ENCODE measurements at places on chromosomes 3 and 15.

DNA sequence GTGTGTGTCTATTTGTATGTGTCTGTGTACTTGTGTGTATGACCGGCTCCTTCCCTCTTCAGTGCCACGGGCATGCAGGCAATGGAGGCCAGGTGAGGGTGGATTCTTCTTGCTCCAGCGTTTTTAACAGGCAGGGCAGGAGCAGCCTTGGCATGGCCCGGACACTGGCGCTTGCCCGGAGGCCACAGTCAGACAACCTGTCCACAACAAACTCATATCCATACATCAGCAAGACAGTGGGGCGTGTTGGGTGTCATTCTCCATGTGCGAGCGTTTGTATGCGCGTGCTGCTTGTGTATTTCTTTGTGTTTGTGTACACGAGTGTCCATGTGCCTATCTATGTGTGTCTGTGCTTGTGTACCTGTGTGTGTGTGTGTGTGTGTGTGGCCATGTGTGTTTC is 29.8 kb downstream of the PTH1R start:
- DNase-seq, result no peak

- no peak for DNase-seq
Measured at GRCh38 chr15:33242165-33242564, 47.7 kb upstream of the FMN1 start.

DNA sequence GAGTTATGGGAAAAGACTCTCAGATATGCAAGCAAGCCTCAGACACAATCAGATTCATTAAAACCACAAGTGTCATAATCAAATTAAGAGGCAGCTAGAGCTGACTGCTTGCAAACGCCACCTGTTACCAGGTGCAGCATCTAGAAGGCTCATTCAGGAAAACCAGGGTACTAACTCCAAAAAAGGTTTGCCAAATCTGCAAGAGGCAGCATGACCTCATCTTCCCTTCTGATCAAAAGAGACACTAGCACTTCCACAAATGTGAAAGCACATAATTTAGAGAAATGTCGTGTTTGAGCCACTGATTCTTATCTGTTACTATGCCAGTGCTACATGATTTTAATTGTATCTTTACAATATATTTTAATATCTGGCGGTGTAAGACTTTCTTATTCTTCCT is 123.3 kb upstream of the NANOGP8 start:
- DNase-seq, result no peak

DNA sequence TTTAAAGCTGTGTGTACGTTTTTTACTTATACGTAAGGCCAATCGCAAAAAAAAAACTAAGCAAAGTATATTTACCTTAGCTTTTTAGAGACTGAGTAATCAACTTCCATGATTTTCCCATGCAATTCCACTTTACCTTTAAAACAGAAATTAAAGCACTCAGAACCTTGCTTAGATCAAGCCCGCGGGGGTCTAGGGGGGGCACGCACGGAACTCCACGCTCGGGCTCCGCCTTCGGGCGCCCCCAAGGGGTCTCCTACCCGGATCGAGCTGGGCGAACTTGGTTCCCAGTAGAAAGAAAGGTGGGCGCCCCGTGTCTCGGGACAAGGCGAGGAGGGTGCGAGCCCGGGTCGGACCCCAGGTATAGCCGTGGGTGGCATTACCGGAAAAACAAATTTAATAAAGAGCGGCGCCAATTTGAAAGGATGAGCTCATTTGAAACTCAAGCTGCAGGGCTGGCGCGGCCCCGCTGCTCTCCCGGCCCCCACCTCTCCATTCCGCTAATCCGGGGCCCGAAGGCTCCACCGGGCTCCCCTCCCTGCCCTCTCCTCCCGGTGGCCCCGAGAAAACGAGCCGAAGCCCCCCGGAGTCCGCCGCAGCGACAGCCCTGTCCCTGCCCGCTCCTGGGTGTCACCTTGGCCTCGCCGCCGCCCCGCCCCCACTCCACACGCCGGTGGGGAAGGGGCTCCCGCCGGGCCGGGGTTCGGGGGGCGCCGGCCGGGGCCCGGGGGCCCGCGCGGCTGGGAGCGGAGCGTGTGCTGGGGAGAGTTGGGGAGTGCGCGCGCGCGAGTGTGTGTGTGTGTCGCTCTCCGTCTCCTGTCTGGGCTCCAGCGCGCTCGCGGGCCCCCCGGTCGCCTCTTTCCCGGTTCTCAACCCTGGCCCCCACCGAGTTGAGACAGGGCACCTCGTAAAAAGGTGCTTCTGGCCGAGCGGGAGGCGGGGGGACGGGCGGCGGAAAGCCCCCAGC is 1.5 kb downstream of the IGF2BP2 start:
- DNase-seq, result no peak

- no peak for DNase-seq
Measured at GRCh38 chr3:141108039-141108438, 56.9 kb downstream of the SPSB4 start.

- DNase-seq, result no peak
Measured at GRCh38 chr3:5068531-5069050, 53.5 kb upstream of the ARL8B start.

DNA sequence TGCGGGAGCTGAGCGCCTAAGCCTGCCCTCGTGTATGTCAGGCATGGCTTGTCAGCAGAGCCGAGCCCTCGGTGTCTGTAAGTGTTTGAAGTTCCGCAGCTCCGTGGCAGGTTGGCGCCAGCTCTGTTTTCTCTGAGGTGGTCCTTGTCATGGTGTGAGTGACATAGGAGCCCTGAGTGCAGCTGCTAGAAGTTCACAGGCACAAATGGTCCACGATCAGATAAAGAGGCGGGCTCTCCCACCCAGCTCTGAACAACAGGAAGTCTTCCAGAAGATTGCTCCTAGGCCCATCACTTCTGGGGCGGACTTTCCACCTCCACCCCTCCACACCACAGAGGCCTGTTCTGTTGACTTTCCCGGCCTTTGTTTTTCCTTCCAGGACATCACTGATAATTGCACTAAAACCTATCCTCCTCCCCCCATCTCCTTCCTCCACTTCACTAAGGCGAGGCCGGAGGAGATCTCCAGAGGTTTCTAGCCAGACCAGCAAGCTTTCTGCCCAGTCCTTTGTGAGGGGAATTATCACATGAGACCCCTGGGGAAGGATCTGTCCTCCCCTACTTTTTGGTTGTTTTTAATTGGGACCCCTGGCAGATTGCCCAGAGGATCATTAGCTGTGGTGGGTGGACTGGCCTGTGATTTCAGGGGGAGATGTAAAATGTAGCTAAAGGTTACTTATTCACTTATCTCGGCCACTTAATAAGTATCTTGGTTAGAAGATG is 19.9 kb downstream of the ITPR1 start:
- DNase-seq, result no peak

DNA sequence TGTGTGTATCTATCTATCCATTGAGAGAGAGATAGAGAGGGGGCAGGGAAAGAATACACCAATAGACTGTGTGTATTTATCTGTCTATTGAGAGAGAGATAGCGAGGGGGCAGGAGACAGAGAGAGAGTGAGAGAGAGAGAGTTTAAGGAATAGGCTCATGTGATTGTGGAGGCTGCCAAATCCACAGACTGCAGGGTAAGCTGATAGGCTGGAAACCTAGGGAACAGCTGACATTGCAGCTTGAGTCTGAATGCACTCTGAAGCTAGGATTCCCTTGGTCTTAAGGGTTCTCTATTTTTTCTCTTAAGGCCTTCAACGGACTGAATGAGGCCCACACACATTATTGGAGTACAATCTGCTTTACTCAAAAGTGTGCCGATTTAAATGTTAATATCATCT is 255.8 kb downstream of the EPHA3 start:
- no peak for DNase-seq

GRCh38 chr3:50583897-50584296 is 14.6 kb downstream of the HEMK1 start:
- DNase-seq, result no peak

GRCh38 chr3:175478301-175478700 is 619.2 kb downstream of the NAALADL2 start:
- no peak for DNase-seq

DNA sequence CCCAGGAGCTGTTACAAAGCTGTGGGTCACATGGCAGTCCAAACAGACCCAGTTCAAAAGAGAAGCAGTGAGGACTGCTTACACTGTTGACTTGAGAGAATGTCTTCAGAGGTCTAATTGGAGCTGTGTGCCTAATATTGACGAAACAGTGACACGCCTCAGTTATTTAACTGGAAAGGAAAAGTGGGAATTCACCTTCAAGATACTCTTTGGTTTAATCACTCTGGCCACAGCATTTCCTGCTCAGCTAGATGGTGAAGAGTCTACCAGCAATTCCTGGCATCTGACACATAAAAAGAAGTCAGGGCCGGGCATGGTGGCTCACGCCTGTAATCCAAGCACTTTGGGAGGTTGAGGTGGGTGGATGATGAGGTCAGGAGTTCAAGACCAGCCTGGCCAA is 326.4 kb downstream of the SV2B start:
- no peak for DNase-seq

DNA sequence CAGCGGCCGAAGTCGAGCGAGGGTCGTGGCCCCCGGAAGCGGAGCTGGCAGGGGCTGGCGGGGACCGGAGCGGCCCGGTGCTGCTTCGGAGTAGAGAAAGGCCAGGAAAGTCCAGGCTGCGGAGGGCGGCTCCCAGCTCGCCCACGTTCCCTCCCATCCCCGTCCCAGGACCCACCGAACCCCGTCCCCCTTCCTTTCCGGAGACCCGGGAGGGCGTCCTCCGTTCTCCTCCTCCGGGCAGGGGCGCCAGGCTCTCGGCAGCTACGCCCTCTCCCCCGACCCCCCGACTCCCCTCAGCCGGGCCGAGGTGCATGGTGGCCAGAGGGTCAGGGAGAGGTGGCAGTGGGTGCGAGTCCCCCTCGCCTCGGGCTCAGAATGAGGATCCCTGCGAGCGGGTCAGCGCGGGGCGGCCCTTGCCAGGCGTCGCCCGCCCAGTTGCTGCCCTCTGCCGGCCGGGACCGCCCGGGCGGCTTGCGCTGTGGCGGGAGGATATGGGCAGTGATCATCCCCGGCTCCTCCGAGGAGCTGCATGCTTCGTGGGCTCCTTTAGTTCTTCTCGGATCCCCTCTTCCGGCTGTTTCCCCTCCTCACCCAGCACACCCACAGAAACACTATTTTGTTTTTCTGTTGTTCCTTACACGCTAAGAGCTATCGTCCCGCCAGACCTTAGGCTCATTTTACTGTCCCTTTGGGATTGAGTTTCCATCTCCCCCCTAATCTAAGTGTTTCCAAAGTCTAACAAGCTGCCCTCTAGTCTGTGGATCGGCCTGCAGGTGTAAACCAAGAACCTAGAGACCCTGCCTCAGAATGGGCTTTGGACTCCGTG is 744 bp upstream of the ALDH1A2 start:
- DNase-seq, result peak; percentile 45

- no peak for DNase-seq
Measured at GRCh38 chr3:121175083-121175482, 267.1 kb downstream of the STXBP5L start.

DNA sequence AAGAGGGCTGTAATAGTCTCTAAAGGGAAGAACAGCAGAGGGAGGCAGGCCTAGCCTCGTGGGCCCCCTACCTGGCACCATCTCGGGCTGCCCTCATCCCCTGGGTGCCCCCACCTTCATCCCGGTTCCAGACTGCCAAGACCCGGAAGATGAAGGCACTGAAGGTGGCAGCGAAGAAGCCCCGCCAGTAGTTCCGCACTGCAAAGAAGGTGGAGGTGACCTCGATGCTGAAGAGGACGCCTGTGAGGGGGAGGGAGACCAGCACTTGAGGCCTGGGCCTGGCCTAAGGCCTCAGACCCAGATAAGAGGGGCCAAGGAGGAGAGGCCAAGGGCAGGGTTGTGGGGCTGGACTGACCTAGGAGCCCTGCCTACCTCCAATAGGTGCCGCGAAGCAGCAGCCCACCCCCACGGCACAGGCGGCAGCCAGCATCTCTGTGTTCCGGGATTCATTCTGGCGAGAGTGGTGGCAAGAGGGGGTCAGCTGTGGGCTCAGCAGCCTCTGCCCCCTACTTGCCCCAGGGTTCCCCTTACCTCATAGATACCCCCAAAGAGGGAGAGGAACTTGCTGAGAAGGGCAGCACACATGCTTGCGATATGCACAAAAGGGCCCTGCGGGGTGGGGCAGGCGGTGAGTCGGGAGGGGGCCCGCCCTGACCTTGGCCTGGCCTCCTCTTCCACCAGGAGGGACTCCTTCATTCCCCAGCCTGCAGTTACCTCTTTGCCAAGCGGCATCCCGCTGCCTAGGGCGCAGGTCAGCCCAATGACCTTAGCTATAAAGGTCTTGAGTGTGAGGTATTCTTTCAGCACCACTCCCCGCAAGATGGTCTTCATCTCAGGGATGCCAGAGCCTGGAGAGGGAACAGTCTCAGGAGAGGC is 3.9 kb downstream of the CLCN2 start:
- no peak for DNase-seq

GRCh38 chr3:8484409-8485140 is 17.0 kb upstream of the LMCD1 start:
- no peak for DNase-seq

GRCh38 chr3:111769110-111769991 is 89.7 kb upstream of the PHLDB2 start:
- DNase-seq, result no peak

GRCh38 chr3:13782501-13782900 is 97.4 kb downstream of the WNT7A start:
- DNase-seq, result no peak

- DNase-seq, result no peak
Measured at GRCh38 chr3:13504161-13504831, 24.2 kb downstream of the HDAC11 start.

DNA sequence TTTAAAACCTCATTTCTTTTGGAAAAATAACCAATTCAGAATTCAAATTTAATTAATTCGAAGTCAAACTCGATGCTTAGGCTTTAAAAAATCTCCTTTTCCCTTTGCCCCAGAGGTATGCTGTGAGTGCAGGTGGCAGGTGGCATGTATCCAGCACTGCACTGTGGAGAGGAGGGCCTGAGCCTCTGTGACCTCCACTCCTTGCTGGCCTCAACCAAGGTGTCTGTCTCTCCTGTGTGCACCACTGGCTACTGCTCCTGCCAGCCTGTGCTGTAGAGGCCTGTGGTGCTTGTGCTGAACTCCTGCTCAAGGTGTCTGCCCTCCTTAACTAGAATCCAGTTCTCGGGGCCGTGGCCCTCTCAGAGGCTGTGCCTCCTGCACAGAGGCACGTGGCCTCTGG is 56.2 kb upstream of the NEDD4 start:
- no peak for DNase-seq

DNA sequence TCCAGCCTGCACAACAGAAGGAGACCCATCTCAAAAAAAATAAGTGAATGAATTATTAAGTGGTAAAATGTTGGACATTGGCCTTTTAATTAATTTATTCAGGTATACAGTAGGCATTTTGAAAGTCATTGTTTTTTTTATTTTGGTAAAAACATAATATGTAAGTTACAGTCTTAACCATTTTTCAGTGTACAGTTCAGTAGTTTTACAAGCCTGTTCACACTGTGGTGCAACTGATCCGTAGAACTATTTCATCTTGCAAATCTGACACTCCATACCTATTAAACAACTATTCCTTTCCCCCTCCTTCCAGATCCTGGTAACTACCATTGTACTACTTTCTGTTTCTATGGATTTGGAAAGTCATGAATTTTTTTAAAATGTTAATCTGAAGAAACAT is 36.1 kb upstream of the APH1B start:
- no peak for DNase-seq

DNA sequence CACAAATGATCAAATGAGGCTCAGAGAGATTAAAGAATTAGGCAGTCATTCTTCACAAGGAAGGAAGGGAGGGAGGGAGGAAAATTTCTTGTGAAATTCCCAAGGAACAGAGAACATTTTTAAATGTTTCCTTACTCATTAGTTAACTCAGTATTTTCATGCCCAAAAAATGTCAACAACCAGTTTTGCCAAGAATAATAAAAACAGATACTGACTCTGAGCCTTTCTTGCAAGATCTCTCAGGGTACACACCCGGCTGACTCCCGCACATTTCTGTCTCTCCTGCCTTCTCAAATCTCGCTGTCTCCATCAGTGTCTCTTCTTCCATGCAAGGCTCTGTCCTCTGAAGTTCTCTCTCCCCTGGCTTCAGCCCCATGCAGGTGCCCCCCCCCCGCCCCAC is 265.9 kb downstream of the TJP1 start:
- no peak for DNase-seq

GRCh38 chr3:14658978-14659377 is 7.4 kb downstream of the CCDC174 start:
- DNase-seq, result no peak
